ENCODE measurements at places on chromosomes 5 and 9.

DNA sequence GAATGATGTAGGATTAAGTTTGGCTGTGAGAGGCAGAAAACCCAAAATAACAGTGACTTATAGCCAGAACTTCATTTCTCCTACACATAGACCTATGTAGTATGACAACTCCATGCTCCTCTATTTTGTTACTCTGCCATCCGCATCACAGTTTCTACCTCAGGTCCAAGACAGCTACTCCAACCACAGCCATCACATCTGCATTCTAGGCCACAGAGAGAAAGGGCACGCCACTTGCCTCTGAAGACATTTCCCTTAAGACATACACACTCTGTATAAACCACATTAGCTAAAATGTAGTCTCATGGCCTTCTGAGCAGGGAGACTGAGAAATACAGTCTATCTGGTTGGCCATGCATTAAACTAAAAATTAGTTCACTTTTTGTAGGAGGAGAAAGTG, 10.0 kb downstream of the SPINK4 start:
- no peak for DNase-seq

DNA sequence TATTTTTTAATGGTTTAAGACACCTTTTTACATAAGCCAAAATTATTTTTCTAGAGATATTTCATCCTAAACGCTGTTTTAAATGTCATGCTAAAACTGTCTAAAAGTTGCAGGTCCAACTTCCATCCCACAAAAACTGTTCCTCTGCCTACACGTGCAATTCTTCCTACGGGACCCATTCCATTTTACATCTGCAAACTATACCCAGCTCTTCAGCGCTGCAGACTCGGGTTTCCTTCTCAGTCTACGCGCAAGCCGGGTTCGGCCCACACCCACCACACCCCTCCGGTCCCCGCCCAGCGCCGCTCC, 8.7 kb downstream of the RANBP6 start:
- DNase-seq, result no peak

DNA sequence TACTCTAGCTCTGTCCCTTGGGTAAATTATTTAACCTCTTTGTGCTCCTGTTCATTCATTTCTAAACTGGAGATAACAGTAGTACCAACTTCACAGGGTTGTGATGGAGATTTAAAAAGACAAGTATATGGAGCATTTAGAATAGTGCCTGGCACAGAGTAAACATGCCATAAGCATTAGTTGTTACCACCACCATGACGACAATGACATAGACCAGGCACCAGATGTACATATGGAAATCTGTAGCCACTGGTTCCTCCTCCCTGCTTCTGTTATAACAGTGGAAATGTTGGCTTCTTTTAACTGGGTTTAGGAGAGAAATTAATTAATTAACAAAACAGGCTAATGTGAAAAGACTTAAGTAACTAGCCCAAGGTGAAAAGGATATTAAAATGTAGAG, 217.5 kb downstream of the DENND1A start:
- no peak for DNase-seq

GRCh38 chr9:119375892-119376291, 6.7 kb upstream of the BRINP1 start:
- no peak for DNase-seq

- no peak for DNase-seq
These were observed 144.1 kb downstream of the MAT2B start for GRCh38 chr5:163649514-163649913.

- DNase-seq, result no peak
These were observed 1.4 kb upstream of the ENC1 start for GRCh38 chr5:74641735-74642542.

DNA sequence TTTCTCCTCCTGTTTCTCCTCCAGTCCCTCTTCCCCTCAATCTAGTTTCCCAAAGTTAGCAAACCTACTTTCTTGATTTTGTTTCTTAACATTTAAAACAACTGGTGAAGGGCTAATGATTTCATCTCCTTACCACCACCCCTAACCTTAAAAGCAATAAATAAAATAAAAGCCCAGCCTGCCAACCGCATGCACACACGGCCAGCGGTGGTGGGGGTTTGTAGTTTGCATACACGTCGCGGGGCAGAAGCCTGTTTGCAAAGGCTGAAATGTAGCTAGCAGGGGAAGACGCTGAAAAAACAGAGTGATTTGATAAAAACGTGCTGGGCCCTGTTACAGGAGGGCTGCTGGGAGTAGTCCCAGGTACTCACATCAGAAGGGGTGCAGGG, 1.9 kb upstream of the DMRT2 start:
- DNase-seq, result no peak

GRCh38 chr9:73006986-73007385, 54.1 kb upstream of the ALDH1A1 start:
- no peak for DNase-seq

GRCh38 chr5:6483880-6484382, 35.3 kb downstream of the UBE2QL1 start:
- no peak for DNase-seq

DNA sequence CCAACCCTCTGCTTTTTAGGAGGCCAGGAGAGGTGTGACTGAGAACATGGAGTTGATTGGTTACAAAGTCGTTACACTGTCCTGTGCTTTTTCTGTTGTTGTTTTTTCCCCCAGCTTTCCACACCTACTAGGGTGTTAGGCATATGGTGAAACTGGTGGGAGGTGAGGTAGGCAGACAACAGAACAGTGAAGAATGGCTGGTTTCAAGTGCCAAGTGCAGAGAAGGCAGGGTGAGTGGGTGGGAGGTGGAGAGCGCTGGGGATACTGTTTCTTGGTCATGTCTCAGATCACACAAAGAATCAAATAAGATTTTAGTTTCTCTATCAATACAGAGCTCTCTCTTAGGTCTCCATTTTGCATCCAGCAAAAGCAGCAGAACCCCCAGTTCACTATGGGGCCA, 2.2 kb upstream of the SPTAN1 start:
- no peak for DNase-seq

GRCh38 chr5:1706021-1706420, 93.6 kb downstream of the MRPL36 start:
- DNase-seq, result no peak

DNA sequence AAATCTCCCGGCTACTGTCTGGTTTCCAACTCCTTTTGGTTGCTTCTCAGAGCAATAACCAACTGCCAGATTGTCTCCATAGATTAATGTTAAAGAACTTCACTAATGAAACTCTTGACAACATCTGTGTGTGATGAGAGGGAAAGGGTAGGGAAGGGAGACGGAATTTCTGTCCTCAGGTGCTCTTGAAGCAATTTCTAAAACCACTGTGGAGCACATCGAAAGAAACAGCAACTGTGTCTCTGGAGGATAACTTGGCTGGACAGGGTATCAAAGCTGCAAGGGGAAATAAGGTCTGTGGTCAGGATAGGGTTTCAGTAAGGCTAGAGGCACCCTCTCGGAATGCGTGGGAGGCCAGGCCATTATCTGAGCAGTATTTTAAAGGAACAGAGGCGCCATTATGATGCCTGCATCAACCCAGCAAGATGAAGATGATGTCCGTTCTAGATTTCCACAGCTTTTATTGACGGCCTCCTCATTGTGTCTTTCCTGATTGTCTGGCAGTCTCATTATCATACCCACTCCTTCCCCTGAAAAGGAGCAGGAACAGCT, 76.6 kb downstream of the RORB start:
- no peak for DNase-seq

- no peak for DNase-seq
These were observed 408.3 kb downstream of the MED10 start for GRCh38 chr5:5969942-5970483.

DNA sequence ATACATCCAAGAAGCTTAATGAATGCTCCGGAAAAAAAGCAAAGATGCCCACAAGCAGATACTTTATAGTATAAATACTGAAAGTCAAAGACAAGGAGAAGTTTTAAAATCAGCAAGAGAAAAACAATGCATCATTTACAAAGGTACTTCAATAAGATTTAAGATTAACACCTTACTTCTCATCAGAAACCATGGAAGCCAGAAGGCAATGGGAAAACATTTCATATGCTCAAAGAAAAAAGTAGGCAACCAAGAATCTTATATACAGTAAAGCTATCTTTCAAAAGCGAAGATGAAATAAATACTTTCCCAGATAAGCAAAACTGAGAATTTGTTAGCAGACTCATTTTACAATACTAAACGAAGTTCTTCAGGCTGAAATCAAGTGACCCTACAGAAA, 51.1 kb downstream of the ABHD17B start:
- DNase-seq, result no peak

DNA sequence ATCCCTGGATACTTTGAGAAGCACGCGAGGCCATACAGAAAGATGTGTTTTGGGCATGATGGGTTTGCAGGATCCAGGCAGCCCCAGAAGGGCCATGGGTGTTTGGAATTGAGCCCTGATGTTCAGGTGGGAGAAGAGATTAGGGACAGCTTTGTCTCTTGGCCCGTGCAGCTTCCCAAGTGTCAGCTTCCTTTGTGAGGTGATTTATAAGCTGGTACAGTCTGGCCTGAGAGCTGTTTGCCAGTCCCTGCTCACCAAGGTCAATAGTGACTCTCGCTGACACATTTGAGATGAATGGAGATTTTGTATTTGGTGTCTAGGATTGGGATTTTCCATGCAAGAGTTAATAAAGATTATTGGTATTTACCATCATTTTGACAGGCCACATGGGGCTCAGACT, 165.9 kb downstream of the ICE1 start:
- DNase-seq, result no peak

DNA sequence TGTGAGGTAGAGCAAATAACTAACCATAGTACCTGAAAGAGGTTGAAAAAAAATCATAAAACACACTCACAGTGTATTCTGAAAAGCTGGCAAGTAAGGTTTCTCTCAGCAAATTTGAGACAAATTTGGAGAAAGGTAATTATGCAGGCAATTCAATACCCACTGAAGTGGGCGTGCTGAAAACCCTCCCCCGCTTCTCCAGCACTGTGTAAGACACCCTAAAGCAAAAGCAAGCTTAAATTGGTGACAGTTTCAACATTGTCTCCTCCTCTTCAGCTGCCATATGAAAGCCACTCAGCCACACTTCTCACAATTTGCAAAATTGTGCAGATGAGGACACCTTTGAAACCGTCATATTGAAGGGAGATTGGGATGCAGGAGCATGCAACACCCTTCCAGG, 322.3 kb upstream of the CDH6 start:
- no peak for DNase-seq

GRCh38 chr5:2912741-2913140, 161.3 kb upstream of the IRX2 start:
- no peak for DNase-seq

GRCh38 chr9:112475318-112475717, 11.3 kb upstream of the KIAA1958 start:
- DNase-seq, result no peak

DNA sequence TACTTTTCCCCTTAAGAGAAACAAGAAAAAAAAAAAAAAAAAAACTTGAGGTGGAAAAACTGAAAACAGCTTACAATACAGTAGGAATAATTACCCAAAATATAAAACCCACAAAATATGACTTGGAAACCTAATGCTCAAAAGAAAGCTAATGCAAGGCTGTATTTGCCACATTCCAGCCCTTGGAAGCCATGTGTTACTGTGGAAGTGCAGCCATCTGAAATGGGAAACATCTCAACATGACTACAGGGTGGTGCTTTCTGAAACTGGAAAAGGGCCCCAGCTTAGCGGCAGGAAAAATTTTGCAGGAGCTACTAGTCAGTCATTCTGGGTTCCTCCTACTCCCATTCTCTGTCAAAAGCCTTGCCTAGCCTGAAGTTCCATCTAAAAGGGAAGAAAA, 20.4 kb downstream of the CDK5RAP2 start:
- DNase-seq, result no peak

DNA sequence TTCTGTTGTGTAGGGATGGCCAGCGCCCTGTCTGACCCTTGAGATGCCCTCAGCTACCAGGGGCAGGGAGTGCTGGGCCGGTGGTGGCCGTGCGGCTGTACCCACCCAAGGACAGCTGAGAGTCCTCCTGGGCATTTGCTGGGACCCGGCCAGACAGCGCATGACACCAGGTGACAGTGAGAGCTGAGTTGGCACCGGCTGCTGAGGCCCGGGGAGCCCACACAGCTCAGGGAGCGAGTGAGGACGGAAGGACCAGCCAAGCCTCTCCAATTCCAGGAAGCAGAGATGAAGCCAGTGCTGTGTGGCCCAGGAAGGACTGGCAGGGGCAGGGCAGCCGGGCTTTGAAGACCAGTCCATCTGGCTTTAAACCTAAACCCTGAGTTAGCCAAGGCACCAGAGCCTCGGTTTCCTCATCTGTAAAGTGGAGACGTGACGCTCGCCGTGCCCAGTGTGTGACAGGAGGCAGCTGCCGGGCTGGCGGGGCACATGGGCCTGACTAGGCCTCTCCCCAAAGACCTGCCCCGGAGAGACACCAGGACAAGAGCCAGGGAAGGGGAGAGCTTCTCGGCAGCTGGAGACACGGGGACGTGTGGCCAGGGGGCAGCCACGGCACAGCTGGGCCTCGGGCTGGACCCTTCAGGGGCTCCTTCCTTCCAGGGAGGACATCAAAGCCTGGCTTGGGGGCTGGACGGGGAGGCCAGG, 3.0 kb upstream of the AGPAT2 start:
- DNase-seq, result no peak

GRCh38 chr5:149442563-149443182, 63.6 kb upstream of the IL17B start:
- DNase-seq, result peak; percentile 56

DNA sequence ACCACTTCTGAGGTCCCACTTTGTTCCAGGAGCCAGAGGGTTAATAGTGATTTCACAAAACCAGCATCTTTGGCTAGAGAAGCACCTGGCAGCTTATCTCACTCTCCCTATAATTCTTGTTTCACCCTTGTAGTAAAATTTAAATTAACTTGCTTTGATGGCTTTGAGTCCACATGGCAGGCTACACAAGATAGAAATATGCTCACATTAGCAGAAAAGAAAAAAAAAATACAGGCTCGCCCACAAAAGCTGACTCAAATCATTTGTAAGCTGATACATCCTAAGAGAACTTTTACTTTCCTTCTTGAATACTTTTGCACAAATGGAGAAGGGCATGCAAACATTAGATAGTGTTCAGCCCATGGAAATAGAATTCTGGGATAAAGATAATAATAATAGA, 36.2 kb downstream of the TNFSF15 start:
- DNase-seq, result no peak

DNA sequence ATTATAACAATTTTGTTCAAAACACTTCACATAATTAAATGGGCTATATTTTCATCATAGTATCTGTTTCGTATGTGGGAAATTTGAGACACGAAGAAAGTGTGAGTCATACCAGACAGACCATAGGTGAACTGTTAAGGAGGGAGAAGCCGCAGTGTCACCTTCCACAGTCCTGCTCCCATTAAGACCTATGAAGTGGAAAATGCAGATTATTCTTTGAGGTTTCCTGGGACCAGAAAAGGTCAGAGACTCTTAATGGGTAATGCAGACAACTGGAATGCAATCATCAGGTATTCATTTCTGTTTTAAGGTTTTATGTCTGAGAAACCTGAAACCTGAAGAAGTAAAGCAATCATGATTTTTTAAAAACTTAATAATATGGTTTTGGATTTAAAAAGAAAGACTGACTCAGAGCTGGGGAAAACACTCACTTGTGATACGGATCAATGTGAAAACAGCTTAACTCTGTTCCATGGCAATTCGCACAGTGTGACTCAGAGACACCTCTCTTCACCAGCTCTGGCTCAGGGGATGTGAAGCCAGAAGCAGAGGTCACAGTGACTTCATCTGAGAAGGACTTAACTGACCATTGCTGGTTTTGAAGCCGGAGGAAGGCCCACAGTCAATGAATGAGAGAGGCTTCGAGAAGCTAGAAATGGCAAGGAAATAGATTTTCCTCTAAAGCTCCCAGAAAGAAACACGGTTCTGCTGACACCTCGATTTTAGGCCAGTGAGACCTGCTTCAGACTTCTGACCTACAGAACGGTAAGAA, 17.2 kb upstream of the GCNT1 start:
- DNase-seq, result no peak
